ENCODE measurements at places on chromosomes 2 and 18. TPM values are rescaled to one million over a fixed set of nuclear protein-coding genes. Genes with fewer than 3 reads are reported as not detected.

Gene CSRNP3
- 0.75 TPM for total RNA-seq

- no peak for DNase-seq
These were observed 18.9 kb upstream of the OTOS start for GRCh38 chr2:240159251-240159839.

- DNase-seq, result no peak
These were observed 155.8 kb downstream of the INO80D start for GRCh38 chr2:205930209-205930608.

DNA sequence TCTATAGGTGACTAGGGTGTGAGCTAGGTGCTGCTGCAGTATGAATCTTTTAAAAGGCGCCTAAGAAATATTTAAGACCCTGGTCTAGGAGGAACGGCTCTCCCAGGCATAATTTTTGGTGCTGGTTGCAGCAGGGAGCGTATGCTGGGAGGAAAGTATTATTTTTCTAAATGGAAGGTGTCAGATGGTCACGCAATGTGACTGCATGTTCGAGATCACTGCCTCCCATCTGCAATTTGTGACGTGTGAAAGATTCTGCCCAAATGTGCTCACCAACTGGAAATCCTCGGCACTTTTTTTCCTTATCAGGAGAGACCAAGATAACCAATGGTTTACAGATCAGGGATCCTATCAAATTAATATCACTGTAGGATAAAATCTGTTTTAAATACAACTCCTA is 95.6 kb upstream of the KLHL14 start:
- DNase-seq, result no peak

- DNase-seq, result no peak
These were observed 58.3 kb downstream of the DOCK10 start for GRCh38 chr2:224983712-224984554.

GRCh38 chr2:239278361-239278760 is 122.5 kb downstream of the HDAC4 start:
- no peak for DNase-seq

DNA sequence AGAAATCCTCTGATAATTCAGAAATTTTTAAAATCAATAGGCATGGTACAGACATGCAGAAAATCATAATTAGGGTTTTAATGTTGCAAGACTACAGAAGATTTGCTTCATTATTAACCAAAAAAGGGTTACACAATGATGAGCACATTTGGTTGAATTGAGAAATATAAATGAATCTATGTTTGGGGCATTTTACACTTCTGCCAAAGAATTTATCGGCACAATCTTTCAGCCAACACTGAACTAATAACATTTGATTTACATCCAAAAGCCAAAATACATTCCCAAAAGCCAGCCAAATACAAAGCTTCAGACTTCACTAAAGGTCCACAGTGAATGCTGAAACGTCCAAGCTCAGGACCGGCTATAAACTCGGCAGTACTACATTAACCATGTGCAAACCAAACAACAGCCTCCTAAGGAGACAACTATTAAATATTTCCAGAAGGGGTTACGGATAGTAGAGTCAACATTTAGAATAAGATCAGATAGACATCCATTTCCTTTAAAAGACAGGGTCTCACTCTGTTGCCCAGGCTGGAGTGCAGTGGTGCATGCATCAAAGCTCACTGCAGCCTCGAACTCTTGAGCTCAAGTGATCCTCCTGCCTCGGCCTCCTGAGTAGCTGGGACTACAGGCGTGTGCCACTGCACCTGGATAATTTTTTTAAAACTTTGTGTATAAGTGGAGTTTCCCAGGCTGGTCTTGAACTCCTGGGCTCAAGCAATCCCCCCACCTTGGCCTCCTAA is 29.4 kb downstream of the SPRED2 start:
- no peak for DNase-seq
